Stimulated activated CD4-positive, alpha-beta T cell treated with anti-CD3 and anti-CD28 coated beads, TNF-alpha, amount 100 ng/mL, for 24 hours (primary cell): ENCODE measurements at places on chromosomes 12 and 14.

DNA sequence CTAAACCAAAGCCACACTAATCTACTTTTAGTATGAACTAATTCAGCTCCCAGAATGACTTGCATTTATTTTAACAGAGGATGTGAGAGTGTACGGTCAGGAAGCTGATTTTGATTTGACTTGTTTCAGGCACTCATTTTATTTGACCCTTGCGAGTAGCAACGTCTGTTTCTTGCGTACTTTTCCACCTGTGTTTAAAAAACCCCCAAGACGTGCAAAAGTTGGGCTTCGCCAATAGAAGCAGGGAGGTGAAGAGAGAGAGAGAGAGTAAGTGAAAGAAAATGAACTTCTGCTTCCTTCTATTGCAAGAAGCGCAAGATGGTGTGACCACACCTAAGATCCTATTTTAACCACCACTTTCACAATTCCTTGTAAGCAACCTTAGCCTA lies 6.7 kb upstream of the SLC15A4 start:
- DNase-seq, result no peak

DNA sequence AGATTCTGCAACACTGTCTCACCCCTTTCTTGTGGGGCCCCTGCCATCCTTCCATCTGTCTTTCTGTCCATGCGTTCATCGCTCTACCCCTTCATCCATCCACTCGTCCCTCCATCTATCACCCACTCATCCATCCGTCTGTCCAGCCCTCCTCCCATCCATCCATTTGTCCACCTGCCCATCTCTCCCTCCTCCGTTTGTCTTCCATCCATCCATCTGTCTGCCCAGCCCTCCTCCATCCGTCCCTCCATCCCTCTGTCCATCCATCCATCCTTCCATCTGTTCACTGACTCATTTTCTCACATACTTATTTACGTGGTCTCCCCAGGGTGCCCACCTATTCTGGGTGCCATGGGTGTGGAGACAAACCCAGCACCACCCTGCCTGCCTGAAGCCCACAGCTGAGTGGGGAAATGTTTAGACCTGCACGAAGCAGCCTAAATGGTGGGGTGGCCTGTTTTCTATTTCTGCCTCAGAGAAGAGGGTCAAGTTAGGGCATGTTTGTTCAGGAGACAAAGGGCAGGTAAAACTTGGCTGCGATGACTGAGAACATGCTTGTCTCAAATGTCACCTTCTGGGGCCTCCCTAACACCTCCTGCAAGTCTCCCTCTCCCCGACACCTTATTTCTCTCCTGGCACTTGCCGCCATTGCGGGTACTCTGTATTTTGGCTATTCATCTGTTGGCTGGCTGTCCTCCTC lies 2.8 kb upstream of the SLC25A47 start:
- DNase-seq, result no peak

GRCh38 chr12:32727237-32727636 lies 28.5 kb downstream of the YARS2 start:
- no peak for DNase-seq

DNA sequence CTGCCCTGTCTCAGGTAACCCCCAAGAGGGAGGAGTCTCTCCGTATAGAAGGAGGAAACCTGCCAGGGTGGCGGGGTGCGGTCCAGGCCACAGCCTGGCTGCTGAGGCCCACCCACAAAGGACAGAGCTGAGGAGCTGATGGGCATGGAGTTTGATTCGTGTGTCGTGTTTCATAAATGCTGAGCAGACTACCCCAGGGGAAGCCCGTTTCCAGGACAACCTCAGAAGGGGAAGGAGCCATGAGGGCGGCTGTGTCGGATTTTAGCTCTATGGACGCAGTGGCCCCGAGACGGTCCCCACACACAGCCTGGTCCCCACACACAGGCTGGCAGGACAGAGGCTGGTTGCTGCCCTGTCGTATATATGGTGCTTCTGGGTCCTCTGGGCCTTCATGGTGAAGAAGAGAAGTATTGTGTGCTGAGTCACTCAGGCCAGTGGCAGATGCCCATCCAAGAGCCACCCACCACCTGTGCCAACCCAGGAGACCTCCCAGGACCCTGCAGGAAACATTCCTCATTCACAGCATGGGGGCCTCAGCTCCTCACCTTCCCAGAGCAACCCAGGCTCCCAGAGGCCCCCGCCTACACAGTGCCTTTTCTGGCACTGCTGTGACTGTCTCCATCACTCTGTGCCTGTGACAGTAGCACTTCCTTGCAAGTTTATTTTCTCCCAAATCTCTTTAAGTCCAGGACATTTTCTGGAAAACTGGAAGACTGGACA lies 63.1 kb upstream of the RIN3 start:
- no peak for DNase-seq

DNA sequence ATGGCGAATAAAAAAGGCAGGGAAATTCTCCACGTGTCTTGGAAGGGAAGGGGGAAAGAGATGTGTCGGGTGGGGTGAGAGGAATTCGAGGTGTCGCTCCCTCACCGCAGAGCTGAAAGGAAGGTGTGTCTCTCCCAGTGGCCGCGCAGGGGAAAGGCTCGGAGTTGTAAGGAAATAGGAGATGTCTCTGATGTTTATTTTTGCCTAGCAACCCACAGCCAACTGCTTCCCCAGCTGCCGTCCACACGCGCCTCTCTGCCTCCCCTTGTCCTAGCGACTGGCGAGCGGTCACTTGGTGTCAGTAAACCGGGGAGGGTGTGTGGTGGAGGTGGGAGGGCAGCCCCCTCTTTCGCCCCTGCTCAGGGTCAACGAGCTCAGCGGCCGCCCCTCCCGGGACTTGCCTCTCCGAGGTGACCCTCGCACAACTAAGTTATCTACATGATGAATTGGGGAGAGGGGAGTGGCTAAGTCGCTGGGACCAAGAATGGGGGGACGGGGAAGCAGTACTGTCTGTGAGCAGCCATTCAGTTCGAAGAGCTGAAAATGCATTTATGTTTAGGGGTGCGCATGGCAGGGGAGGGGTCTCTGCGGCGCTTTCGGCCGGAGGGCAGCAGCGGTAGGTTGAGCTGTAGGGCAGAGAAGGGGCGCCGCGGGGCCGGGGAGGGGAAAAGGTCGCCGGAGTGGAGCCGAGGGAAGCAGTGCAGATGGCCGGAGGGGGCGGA lies 585 bp upstream of the DYRK2 start:
- DNase-seq, result peak; percentile 22

DNA sequence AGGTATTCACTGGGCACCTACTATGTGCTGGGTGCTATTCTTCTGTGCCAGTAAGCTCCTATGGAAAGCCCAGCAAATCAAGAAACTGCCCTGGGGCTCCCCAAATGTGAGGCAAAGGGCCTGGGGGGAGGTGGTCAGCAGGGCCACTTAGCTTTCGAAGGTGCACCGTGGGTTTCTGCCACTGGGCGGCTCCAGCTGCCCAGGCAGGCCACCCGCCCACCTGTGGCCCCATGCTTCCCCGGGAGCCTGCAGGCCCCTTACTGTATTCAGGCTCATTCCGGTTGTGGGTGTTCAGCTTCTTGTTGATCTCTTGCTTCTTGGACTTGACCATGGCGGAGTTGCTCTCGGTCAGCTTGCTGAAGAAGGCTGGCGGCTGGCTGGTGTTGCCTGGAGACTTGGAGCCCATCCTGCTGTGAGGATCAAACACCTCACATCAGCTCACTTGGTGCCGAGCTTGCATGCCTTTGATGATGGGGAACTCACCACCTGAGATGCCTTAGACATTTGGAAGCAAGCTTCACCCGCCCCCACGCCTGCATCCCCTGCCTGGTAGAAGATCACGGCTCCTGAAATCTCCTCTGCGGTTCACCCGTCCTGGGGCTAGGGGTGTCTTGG lies 37.3 kb downstream of the RFLNA start:
- DNase-seq, result no peak

- no peak for DNase-seq
Measured at GRCh38 chr12:52494100-52494499, 1.0 kb upstream of the KRT6A start.
